ENCODE measurements at places on chromosomes 3 and 15.

- ATAC-seq: no peak
Observed at GRCh38 chr3:98778383-98778782, 15.2 kb downstream of the ST3GAL6 start.

DNA sequence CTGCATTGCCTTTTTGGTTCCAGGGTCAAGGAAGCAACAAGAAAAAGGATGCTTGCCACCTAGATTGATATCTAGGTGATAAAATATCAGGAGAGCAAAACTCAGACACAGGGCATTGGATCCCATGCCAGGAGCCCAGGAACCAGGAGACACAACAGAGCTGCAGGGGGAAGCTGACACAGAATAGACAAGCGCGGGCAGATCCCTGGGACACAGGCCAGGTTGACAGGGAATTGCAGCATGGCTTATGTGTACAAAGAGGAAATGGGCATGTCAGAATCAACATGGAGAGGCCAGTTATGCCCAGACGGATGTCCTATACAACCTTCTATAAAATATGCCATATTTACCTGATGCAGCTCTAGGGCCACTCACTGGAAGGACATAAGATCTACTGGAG is 84.2 kb downstream of the SEMA6D start:
- no peak for ATAC-seq

DNA sequence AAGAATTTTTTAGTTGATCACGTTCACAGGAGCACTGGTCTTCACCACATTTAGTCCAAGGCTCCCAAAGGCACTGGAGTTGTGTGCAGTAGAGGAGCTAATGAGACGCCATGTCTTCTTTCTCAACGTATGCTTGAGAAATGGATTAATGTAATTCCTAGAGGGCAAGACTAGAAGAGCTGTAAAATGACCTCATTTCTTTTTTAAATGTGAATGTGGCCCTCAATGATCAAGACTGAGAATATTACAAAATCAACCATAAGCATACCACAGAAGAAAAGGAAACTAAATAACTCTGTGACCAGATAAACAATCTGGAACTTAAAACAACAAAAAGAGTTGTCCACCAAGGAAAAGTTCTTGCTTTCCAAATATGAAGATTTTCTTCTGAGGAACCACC is 112.1 kb upstream of the THBS1 start:
- no peak for ATAC-seq

DNA sequence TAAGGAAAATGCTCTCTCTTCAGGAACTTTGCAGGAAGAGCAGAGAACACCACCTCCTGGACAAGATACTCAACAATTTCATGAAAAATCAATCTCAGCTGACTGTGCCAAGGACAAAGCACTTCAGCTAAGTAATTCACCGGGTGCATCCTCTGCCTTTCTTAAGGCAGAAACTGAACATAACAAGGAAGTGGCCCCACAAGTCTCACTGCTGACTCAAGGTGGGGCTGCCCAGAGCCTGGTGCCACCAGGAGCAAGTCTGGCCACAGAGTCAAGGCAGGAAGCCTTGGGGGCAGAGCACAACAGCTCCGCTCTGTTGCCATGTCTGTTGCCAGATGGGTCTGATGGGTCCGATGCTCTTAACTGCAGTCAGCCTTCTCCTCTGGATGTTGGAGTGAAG is 200.5 kb downstream of the AKAP13 start:
- no peak for ATAC-seq
